ENCODE measurements at places on chromosomes 2 and 18.
A peak's percentile ranks its signal among the peaks of the same experiment; 100 is the strongest.

DNA sequence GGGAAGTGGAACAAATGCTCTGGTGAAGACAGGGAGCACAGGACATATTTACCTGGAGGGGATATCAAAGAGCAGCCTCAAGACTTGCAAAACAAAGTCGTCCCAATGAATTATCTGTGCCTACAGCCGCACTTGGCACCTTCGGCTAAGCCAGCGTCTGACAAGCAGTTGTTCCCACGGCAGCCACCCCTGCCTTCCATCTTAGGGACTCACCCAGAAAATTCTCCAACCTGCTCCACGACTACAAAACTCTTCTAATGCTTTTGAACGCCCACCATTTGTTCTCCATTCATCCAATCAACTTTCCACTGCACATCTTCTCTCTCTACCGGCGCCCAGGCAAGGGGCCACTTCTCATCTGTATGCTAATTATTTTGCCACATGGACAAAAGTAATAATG is 7.0 kb downstream of the MYT1L start:
- DNase-seq, result no peak

DNA sequence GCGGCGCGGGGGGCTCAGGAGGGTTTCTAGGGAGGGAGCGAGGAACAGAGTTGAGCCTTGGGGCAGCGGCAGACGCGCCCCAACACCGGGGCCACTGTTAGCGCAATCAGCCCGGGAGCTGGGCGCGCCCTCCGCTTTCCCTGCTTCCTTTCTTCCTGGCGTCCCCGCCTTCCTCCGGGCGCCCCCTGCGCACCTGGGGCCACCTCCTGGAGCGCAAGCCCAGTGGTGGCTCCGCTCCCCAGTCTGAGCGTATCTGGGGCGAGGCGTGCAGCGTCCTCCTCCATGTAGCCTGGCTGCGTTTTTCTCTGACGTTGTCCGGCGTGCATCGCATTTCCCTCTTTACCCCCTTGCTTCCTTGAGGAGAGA is 5.2 kb downstream of the PROC start:
- no peak for DNase-seq

- no peak for DNase-seq
Measured at GRCh38 chr18:73838107-73838506, 309.5 kb downstream of the FBXO15 start.

GRCh38 chr2:221708902-221709301 is 136.8 kb upstream of the EPHA4 start:
- DNase-seq, result no peak

DNA sequence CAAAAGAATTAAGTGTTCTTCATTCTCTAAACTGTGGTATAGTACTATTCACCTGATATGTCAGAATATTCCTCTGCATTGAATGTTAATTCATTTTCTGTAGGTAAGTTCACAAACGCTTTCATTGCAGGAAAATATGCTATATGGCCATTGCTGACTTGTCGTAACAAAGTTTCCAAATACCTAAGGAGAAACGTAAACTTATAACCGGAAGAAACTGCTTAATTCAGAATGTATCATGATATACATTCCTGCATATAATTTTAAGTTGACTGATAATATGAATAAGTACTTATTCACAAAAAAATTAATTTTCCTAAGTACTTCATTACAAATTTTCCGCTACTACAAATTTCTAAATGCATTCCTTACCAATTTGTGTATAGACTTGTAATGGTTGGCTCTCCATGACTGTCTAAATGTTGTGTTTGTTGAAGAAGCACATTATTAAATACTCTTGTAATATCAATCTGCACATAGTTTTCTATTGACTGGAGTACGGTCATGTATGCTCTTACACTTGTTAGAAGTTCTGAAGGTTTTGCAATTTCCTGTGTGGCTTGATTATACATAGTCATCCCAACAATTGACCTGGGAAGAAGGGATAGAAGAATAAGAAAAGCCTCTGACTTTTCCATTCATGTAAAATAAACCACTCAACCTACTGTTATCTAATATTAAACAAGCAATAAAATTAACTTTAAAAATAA is 85.4 kb downstream of the NCKAP1 start:
- no peak for DNase-seq

GRCh38 chr2:68806511-68807109 is 64.6 kb downstream of the BMP10 start:
- no peak for DNase-seq

DNA sequence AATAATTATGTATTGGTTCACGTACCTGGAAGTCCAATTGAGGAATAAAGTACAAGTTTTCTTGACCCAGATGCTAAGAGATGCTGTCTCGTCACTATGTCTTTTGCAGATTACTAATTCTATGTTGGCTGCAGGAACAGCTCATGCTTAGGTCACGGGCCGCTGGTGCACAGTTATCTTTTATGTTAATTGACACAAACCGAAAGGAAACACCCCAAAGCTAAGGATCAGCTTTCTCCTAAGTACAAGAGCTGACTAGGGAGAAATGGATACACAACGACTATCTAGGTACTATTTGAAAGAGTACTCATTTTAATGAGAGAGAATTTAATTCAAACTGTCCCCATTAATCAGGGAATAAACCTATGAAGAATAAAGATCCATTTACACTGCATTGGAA is 217.7 kb upstream of the SLC35G4 start:
- DNase-seq, result no peak

- no peak for DNase-seq
Measured at GRCh38 chr2:29159125-29159524, 43.9 kb downstream of the CLIP4 start.

DNA sequence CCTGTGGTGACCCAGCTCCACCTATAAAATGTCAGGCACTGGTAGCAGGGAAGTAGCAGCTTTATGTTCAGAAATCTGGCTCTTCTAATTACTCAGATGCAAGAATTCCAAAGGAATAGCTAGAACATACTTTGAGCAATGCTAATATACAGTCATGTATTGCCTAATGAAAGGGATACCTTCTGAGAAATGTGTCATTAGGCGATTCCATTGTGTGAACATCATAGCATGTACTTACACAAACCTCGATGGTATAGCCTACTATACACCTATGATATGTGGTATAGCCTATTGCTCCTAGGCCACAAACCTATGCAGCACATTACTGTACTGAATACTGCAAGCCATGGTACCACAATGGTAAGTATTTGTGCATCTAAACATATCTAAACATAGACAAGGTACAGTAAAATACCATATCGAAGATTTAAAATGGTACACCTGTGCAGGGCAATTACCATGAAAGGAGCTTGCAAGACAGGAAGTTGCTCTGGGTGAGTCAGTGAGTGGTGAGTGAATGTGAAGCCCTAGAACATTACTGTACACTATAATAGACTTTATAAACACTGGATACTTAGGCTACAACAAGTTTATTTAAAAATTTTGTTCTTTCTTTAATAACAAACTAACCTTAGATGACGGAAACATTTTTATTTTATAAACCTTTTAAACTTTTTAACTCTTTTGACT is 50.3 kb upstream of the ETAA1 start:
- no peak for DNase-seq

GRCh38 chr18:78770823-78771139 is 208.8 kb upstream of the SALL3 start:
- DNase-seq, result no peak

DNA sequence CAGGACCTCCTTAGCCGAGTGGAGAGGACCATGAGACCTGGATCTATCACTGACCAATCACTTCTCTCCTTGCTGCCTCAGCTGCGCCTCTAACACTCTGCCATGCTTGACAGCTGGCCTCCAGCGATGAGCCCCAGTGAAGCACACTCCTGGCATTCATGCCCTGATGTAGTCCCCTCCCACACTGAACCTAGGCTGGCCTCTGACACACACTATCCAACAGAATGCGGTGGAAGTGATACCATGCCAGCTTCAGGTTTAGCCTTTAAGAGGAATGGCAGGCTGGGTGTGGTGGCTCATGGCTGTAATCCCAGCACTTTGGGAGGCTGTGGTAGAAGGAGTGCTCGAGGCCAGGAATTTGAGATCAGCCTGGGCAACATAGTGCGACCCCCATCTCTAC is 73.7 kb upstream of the LAPTM4A start:
- no peak for DNase-seq

- DNase-seq, result no peak
Measured at GRCh38 chr2:176056406-176056805, 27.4 kb downstream of the EVX2 start.

GRCh38 chr2:200320344-200320743 is 13.9 kb downstream of the SPATS2L start:
- no peak for DNase-seq

GRCh38 chr18:36780748-36781147 is 48.1 kb downstream of the TPGS2 start:
- DNase-seq, result no peak

DNA sequence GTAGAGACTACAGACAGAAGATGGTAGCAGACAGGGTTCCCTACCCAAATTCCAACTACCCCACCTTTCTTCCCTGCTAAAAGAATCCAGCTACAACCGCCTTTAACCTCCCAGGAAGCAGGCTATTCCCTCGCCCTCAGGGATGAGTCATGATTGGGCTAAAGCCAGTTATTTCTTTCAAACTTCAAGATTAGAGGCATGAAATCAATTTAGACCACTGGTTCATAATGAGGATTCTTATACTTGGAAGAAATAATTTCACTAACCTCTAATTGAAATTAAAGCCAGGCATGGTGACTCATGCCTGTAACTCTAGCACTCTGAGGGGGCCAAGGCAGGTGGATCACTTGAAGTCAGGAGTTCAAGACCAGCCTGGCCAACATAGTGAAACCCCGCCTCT is 20.0 kb downstream of the TRIP12 start:
- DNase-seq, result no peak

GRCh38 chr2:212626371-212626918 is 87.8 kb upstream of the ERBB4 start:
- DNase-seq, result no peak

- no peak for DNase-seq
Measured at GRCh38 chr2:144322379-144322778, 197.5 kb downstream of the ZEB2 start.

DNA sequence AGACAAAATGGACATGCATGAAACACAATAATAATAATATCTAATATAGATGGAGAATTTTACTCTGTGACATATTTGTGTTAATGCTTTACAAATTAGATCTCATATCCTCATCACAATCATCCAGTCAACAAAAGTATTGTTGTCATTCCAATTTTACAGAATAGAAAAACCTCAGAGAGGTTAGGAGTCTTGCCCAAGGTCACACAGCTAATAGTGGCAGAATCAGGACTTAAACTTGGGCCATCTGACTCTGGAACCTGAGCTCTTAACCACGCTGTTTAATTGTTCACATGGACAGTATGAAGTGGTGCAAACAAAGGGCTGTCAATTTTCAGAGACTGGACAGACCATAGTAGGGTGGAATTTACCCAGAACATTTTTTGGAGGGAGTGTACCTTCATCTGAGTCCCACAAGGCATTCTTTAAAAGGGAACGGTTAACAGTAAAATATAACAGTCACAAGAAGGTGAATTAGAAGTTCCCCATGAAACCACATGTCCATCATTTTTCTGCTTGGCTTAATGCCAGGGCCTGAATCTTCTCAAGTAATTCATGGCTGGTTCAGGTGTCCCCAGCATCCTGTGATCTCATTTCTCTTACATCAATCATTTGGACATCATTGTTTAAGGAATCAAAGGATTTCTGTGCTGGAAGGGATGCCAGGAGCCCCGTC is 35.4 kb upstream of the CCDC93 start:
- no peak for DNase-seq

DNA sequence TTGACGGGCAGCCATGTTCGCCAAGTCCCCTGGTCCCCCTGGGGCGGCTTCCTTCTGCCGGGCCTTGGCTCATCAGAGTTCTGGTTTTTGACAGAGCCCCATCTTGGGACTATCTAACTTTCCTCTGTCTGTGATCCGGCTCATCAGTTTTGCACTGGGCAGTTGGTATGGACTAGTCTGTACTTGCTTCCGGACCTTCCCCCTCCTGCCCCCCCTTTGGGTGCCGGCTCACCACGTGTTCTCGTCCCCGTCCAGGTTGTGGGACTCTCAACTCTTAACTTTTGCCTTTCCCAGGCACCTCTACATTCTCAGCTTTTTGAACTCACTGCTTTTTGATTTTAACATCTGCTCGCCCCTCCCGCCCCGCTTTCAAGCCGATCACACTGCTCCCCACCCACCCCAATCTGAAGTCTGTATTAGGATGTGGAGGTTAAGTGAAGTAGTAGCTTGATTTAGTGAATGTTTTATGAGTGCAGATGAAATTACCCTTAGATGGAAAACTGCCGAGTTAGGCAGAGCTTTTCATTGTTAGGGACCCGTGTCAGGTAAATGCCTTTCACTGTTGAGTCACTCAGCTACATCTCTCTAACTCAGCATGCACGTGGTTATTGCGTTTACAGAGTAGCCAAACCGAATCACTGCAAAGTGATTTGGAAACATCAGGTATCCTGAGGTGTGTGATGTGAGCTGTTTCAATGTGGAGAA is 874 bp downstream of the WDR43 start:
- peak; percentile 68 for DNase-seq

- no peak for DNase-seq
Measured at GRCh38 chr18:54387631-54388030, 29.9 kb downstream of the C18orf54 start.

DNA sequence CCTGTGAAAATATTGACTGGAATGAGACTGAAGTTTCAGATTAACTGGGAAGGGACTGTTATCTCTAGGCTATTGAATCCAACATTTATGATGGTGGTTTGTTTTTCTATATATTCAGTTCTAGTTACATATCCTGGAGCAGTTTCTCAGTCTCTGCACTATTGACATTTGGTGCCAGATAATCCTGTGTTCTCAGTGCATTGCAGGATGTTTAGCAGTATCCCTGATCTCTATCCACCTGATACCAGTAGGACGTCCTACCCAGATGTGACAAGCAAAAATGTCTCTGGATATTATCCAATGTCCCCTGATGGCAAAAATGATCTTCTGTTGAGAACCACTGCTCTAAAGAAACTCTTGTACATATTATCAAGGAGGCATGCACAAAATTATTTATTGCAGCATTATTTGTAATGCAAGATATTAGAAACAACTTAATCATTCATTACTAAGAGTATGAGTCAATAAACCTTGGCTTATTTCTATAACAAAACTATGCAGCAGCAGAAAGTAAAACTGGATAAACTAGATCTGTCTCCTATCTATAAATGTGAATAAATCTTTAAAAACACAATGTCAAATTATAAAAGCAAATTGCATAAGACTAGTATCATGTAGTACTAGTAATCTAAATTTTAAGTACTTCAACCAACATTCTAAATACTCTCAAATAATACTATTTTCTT is 369.3 kb upstream of the RND3 start:
- DNase-seq, result no peak

- DNase-seq, result no peak
Measured at GRCh38 chr2:239395524-239395923, 5.3 kb downstream of the HDAC4 start.

- no peak for DNase-seq
Measured at GRCh38 chr2:120318626-120319025, 27.3 kb upstream of the INHBB start.
